ENCODE measurements at places on chromosomes 4 and X.

- H3K27me3 ChIP-seq = no peaks in the 10 kb centered on the region
- H3K4me1 ChIP-seq = peaks cover 8% of the 10 kb centered on the region
- H3K27ac ChIP-seq = no peak overlapping the region
- DNase-seq = no peak
- no peaks in the 10 kb centered on the region for H3K36me3 ChIP-seq
Observed at GRCh38 chr4:15781427-15782095, 3.4 kb downstream of the CD38 start.

DNA sequence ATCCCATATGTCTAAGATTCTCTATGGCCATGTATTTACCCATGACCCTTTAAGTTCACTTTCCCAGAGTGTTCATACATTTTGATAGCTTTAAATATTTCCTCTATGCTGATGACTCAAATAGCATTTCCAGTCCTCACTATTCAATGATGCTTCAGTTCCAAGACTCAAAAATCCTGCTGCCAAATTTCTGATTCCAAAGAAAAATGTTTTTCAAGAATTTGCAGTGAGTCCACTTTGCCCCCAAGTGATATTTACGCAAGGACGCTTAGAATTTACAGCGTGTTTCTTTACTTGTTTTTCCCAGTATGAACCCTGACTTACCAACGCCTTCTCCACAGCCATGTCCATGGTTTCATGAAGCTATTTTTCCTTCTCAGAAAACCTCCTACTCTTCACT, 127.9 kb upstream of the PCDH18 start:
- DNase-seq = no peak
- H3K4me1 ChIP-seq = no peaks in the 10 kb centered on the region
- H3K27me3 ChIP-seq = no peaks in the 10 kb centered on the region
- no peaks in the 10 kb centered on the region for H3K36me3 ChIP-seq

DNA sequence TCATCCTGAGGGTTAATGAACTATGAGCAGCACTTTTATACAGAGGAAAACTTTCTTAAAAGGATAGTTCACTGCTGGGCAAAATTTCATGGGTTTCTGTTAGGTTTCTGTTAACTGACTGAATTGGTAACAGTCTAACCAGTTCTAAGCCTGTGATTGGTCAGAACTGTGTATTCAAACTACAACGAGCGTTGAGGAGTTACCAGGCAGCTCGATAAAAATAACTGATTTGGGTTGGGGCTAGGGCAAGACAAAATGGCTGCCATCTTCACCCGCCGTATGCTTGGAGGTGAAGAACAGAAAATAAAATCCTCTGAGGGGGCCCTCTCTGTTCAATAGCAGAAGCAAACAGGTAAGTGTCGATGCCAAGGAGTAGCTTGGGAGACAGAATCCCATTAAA, 22.0 kb downstream of the FAM133A start:
- H3K4me3 ChIP-seq = no peak overlapping the region
- H3K27ac ChIP-seq = no peak overlapping the region
- H3K4me1 ChIP-seq = no peaks in the 10 kb centered on the region

- H3K36me3 ChIP-seq = no peaks in the 10 kb centered on the region
- H3K4me1 ChIP-seq = peaks cover 58% of the 10 kb centered on the region
- H3K27ac ChIP-seq = peak overlapping the region; percentile 88
- H3K4me3 ChIP-seq = no peak overlapping the region
- peak; percentile 52 for DNase-seq
Observed at GRCh38 chrX:11381464-11381863, 88.3 kb downstream of the AMELX start.

- H3K4me3 ChIP-seq = peak overlapping the region; percentile 99
- H3K4me1 ChIP-seq = peaks cover 16% of the 10 kb centered on the region
- no peaks in the 10 kb centered on the region for H3K27me3 ChIP-seq
Observed at GRCh38 chr4:932713-933070, 432 bp downstream of the TMEM175 start.

DNA sequence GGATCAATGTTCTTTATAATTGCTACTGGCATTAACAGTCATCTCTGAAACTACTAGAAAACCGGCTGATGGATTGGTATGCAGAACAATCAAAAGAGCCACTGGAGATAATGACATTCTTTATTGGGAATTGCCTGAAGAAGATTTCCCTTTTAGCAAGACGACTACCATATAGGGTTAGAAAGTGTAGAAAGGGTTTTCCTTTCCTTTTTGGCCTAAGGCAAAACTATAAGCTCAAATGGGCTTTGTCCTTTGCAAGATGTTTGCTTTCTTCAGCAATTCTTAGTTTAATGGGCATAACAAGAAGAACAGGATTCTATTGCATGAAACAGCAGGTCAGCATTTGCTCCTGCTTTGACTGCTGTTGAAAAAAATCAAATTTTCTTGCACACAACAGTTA, 214.2 kb upstream of the PCDH10 start:
- no peak overlapping the region for H3K27ac ChIP-seq
- no peak overlapping the region for H3K4me3 ChIP-seq
- H3K4me1 ChIP-seq = no peaks in the 10 kb centered on the region
- no peaks in the 10 kb centered on the region for H3K36me3 ChIP-seq

DNA sequence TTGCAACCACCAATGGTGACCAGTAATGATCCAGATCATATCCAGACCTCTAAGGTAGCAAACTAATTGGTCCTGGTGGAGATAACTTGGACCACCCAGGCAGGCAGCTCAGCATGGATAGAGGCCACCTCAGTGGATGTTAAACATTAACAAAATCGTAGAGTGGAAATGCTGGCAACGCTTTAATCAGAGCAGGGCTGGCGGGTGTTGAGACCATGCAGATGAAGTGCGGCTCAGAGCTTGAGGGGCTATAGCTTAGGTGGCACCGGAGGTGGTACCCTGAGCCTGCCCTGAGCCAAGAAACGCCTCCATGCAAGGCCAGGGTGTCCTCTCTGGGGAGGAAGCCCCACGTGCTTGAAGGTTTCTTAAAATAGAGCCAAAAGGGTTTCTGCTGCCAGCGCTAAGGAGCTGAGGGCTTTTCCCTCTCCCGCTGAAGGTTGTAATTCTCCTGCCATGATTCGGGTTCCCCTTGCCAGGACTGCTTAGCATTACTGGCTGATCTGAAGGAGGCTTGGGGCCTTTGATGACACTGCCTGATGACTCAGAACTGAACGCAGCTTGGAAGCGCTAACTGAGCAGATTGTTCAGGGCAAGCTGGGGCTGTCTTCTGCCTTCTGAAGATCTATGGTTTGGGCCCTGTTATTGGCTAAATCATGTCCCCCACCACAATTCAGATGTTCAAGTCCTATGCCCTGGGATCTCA, 177.8 kb upstream of the ATP6AP2 start:
- no peaks in the 10 kb centered on the region for H3K27me3 ChIP-seq
- H3K4me3 ChIP-seq = no peak overlapping the region
- H3K27ac ChIP-seq = no peak overlapping the region

- H3K27ac ChIP-seq = no peak overlapping the region
- peaks cover 6% of the 10 kb centered on the region for H3K36me3 ChIP-seq
- H3K27me3 ChIP-seq = no peaks in the 10 kb centered on the region
- H3K4me1 ChIP-seq = no peaks in the 10 kb centered on the region
- no peak for DNase-seq
Observed at GRCh38 chrX:2410279-2411020, 90.3 kb downstream of the DHRSX start.

- no peak overlapping the region for H3K27ac ChIP-seq
- H3K27me3 ChIP-seq = no peaks in the 10 kb centered on the region
- no peak overlapping the region for H3K4me3 ChIP-seq
- peaks cover 6% of the 10 kb centered on the region for H3K4me1 ChIP-seq
- peak; percentile 55 for DNase-seq
Observed at GRCh38 chr4:154332681-154333421, 158.7 kb downstream of the DCHS2 start.

DNA sequence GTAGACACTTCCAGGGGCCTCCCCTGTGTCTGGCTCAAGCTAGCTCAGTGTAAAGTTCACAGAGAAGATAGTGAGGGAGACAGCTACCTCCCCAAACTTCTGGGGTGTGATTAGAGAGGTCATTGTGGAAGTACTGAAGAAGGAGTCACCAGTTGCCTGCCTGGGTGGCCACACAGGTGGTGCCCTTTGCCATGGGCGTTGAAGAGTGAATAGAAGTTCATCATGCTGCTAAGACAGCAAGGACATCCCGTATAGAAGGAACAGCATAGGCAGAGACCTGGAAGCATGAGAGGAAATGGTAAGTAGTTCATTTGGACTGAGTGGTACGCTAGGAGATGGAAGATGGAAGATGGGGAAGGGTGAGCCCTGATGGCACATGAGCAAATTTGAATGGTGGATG, 110.1 kb downstream of the PJA1 start:
- H3K4me3 ChIP-seq = no peak overlapping the region
- H3K27ac ChIP-seq = no peak overlapping the region
- no peaks in the 10 kb centered on the region for H3K27me3 ChIP-seq
- no peak for DNase-seq

DNA sequence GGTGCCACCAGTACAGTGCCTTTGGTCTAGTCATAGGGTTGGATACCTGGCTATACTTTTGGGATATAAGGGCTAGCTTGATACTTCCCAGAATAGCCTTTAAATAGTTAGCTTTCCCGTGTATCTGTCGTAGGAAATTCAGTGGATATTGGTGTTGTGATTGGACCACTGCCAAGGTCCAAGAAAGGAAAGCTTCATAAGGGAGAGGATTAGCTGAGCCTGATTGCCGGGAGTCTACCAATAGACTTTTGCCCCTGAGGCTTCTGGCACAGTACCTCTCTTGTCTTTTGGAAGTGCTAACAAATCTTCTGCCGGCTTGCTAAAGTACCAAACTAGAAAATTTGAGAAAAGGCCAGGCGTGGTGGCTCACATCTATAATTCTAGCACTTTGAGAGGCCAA, 350.6 kb downstream of the CHIC1 start:
- no peak overlapping the region for H3K27ac ChIP-seq
- H3K4me3 ChIP-seq = no peak overlapping the region
- H3K4me1 ChIP-seq = no peaks in the 10 kb centered on the region
- no peaks in the 10 kb centered on the region for H3K36me3 ChIP-seq

DNA sequence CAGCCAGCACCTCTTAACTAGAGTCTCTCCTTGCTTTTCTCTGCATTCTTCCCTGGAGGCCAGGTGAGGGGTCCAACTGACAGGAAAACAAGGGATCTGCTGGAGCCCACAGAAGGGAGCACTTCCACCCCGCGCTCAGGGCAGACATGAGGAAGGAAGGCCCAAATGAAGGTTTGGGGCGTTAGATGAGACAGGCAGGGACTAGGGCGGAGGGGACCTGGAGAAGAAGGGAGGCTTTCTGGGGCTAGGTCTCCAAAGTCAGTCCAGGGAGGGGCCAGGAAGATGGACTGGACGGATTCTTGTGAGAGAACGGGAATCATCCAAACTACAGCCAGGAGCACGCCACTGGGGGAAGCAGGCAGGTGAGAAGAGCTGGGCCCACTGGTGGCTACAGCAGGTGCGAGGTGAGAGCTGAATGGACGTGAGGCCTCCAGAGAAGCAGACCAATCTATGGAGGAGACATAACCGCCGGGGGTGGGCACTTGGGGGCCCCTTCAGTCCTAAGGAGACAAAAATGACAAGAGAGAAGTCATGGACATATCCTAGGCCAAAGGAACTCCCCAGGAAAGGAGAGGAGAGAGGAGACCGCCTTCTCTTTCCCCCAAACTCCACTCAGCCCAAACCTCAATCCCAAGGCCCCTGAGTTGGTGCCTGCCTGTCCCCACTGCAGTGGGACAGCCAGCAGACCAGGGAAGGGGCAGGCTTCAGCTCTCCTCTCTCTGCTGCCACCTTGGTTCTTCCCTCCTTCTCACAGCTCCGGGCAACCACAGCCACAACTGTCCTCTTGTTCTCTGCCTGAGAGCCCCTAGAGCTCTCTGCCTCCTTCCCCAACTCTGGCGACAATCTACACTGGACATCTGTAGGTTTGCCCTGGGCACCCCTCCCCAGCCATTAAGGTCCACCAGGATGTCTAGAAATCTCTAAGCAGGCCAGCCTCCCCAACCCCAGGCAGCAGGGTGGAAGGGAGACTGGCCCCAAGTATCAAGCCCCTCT, 7.0 kb downstream of the APLN start:
- no peak overlapping the region for H3K27ac ChIP-seq
- DNase-seq = no peak
- H3K27me3 ChIP-seq = no peaks in the 10 kb centered on the region
- no peaks in the 10 kb centered on the region for H3K36me3 ChIP-seq
- H3K4me1 ChIP-seq = no peaks in the 10 kb centered on the region

DNA sequence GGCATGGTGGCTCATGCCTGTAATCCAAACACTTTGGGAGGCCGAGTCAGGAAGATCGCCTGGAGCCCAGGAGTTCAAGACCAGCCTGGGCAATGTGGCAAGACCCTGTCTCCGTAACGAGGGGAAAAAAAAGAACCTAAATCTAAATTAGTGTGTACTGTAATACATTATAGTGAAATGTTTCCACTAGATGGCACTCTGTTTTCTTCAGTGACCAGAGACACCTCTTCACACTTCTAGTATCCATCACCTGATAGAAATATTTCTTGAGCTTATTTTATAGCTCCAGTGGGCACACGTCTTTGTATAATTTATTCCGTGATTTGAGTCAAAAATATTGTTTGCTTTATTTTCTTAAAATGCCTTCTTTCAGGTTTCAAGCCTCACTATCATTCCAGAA, 600.9 kb upstream of the DIPK2B start:
- H3K4me1 ChIP-seq = no peaks in the 10 kb centered on the region
- no peak overlapping the region for H3K27ac ChIP-seq
- H3K27me3 ChIP-seq = no peaks in the 10 kb centered on the region
- H3K36me3 ChIP-seq = no peaks in the 10 kb centered on the region
- DNase-seq = no peak
- no peak overlapping the region for H3K4me3 ChIP-seq

GRCh38 chr4:173248690-173249089, 80.1 kb downstream of the GALNT7 start:
- H3K27me3 ChIP-seq = no peaks in the 10 kb centered on the region
- H3K36me3 ChIP-seq = no peaks in the 10 kb centered on the region
- H3K4me3 ChIP-seq = no peak overlapping the region
- no peak overlapping the region for H3K27ac ChIP-seq
- no peak for DNase-seq

GRCh38 chr4:17085416-17085815, 187.0 kb upstream of the LDB2 start:
- no peak overlapping the region for H3K27ac ChIP-seq
- no peaks in the 10 kb centered on the region for H3K27me3 ChIP-seq
- DNase-seq = no peak
- H3K4me1 ChIP-seq = no peaks in the 10 kb centered on the region
- H3K36me3 ChIP-seq = no peaks in the 10 kb centered on the region

- H3K4me1 ChIP-seq = peaks cover 30% of the 10 kb centered on the region
- H3K36me3 ChIP-seq = peaks cover 4% of the 10 kb centered on the region
- H3K27me3 ChIP-seq = no peaks in the 10 kb centered on the region
- H3K27ac ChIP-seq = no peak overlapping the region
- no peak overlapping the region for H3K4me3 ChIP-seq
- DNase-seq = no peak
Observed at GRCh38 chr4:676871-677235, 2.5 kb downstream of the MYL5 start.

- H3K27me3 ChIP-seq = no peaks in the 10 kb centered on the region
- H3K4me3 ChIP-seq = no peak overlapping the region
- DNase-seq = no peak
Observed at GRCh38 chr4:140219567-140219966, 65.6 kb upstream of the MAML3 start.

DNA sequence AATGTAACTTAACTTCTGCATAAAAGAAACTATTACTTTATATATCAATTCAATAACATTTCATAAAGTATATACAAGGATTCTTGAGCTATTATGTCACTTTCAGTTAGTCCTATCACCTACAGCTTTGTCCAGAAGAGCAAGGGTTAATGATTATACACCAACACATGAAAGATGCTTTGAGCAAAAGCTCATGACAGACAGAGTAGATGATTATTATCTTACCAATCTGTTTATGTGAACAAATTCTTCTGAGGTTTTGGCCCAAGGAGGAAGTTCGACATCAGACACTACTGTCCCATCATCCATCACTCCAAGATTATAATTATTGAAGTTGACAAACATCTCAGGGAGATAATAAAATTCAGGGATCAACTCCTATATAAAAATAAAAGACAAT, 166.7 kb upstream of the MAB21L2 start:
- no peaks in the 10 kb centered on the region for H3K4me1 ChIP-seq
- H3K27ac ChIP-seq = no peak overlapping the region
